Stimulated activated CD8-positive, alpha-beta memory T cell treated with anti-CD3 and anti-CD28 coated beads, Interleukin-4, amount 100 ng/mL, for 1 hour (primary cell): ENCODE measurements at places on chromosomes 1 and 21.

DNA sequence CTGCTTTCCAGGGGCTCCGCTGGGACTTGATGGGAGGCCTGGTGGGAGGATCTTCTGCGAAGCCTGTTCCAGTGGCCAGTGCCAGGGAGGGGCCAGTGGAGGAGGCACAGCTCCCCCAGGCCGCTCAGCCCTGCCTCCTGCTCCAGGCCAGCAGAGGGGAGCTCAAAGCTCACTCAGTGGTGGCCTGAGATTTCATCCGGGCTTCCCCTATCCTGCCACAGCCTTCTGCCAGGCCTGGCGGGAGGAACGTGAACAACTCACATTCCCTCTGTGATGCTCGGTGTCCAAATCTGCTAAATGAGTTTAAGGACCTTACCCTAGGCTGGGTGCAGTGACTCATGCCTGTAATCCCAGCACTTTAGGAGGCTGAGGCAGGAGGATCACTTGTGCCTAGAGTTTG is 3.3 kb downstream of the CLCNKB start:
- DNase-seq = no peak

- DNase-seq = no peak
These were observed 2.4 kb downstream of the NTPCR start for GRCh38 chr1:232952514-232953499.

DNA sequence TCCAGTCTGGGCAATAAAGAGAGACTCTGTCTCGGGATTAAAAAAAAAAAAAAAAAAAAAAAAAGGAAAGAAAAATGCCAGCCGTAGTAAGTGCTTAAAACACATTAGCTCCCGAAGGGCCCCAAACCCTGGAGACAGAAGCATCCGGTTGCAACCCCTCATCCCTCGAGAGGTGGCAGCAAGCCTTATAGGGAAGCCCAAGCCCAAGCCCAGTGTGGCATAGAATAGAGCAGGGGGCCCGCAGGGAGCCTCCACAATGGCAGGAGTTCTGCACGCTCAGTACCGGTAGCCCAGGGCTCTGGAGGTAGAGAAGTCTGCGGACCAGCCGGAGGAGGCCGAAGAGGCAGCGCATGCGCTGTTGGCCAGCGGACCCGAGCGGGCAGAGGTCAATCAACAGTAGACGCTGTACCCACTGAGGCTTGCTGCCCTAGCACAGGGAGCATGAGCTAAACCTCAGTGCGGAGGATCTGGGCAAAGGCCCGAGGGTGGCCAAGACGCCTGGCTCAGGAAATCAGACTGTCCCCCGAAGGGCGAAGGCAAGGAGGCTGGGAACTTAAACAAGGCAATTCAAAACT is 34.1 kb upstream of the C1orf198 start:
- no peak for DNase-seq

DNA sequence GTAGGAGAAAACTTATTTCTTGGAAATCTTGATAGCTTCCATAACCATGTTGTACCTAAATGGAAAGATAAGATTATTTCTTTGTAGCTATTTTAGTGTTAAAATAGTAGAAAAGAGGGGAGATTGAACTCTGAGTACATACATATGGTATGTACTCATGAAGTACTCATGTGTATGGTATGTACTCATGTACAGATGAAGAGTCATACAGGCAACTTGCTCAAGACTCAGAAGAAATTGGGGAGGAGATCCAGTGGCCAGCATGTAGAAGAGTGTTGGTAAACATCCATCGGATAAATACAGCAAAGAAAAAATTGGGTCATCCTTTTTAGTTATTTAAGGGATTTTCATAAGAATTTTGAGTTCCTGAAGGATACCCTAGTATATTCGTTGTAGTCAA is 29.0 kb downstream of the MDM4 start:
- DNase-seq = no peak

DNA sequence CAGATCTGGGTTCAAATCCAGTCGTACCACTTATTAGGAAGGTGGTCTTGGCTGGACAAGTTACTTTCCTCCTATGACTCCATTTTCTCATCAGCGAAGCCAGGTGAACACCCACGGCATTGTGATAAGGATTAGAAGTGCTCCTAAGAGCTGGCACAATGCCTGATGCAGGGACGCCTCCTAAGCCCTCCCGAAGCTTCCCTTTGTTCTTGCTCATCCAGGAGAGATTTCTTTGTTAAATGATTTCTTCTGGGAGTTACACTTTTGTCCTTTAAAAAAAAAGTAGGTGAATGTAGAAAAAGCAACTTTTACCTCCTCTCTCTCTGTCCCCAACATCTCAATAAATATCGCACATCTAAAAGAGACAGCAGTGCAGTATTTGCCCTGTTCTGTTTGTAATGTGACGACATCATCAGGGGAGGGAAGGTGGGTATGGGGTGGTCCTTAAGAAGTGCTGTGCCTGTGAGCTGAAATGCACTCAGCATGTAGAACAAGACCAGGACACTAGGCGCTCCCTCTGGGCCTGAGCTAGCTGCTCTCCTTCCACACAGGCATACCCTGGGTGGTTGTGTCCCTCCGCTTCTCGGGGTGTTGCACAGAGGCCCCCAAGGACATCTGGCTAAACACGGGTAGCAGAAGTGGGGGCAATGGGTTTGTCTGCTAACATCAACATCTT is 43.9 kb downstream of the SUSD4 start:
- DNase-seq = no peak

- no peak for DNase-seq
These were observed 172.8 kb downstream of the FAF1 start for GRCh38 chr1:50787266-50787665.

DNA sequence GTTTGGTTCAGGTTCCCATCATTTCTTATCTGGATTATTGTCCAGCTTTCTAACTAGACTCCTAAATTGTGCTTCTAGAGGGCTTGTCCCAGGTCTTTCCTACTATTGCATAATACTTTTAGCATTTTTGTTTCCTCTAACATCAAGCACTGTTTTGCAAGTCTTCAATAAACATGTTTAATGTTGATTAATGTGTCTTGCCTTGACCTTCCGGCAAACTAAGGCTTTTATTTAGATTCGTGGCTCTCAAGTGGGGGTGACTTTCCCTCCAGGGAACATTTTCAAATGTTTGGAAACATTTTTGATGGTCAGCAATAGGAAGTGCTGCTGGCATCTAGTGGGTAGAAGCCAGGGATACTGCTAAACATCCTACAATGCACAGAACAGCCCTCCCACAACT is 90.7 kb downstream of the RPE65 start:
- DNase-seq = no peak
